ENCODE measurements at places on chromosomes 6 and 20.

DNA sequence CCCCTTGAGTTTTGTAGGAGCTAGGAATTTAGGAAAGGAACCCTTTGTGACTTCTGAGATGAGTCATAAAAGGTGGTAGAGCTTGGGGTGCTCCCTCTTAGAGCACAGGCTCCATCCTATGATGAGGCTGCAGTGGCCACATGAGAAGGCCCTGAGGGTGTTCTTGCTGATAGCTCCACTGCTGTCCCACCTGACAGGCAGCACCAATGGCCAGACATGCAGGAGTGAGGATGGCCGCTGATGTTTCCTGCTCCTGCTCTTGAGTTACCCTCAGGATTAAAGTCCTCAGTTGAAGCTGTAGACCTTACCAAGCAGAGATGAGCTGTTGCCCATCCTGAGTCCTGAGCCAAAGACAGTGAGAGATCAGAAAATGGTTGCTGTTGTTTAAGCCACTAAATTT lies 512.1 kb downstream of the CDH26 start:
- no peak for DNase-seq

DNA sequence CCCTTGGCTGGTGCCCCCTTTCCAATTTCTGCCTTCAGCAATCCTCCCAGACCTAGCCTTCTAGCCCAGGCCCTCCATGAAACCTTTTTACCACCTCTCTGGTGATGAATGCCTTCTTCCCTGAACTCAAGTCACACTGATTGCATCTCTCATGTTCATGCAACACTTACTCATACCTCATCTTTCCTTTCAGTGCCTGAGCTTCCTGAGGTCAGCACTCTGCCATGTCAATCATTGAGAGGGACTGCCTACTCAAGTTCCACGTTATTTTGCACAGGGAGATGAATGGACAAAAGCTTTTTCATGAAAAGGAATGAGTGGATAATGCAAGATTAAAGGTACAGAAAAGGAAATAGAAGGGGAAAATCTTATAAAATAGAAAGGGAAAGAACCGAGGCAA lies 60.1 kb upstream of the PLEKHG1 start:
- no peak for DNase-seq

- DNase-seq, result peak; percentile 42
Measured at GRCh38 chr6:53547166-53547810, 2.4 kb upstream of the GCLC start.

- DNase-seq, result no peak
Measured at GRCh38 chr20:33391722-33392415, 9.4 kb downstream of the CDK5RAP1 start.

DNA sequence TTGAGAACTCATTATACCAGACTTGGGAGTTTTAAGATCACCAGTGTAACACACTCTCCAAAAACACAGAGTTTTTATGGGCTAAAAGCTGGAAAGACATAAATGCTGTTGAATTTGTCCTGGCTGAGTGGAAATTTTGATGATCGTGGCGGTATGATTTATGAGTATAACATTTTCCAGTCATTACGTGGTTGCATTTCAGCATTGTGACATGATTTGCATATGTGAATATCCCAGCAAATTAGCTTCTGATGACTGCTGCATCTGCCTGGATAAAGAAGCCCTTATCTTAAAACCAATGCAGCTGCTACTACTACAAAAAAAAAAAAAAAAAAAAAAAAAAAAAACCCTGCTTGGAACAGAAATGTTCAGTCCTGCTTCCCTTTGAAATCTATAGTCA lies 850.9 kb downstream of the TFAP2A start:
- DNase-seq, result no peak

GRCh38 chr6:96562886-96563285 lies at the start of gene FHL5:
Gene FHL5, plus strand, starts transcription at chr6:96563128. Its CDS starts 40,486 bp downstream, at chr6:96603614.
- no peak for DNase-seq

GRCh38 chr6:147903931-147904330 lies 395.4 kb downstream of the SAMD5 start:
- DNase-seq, result no peak

- no peak for DNase-seq
Measured at GRCh38 chr6:49072146-49072545, 390.9 kb downstream of the MMUT start.

DNA sequence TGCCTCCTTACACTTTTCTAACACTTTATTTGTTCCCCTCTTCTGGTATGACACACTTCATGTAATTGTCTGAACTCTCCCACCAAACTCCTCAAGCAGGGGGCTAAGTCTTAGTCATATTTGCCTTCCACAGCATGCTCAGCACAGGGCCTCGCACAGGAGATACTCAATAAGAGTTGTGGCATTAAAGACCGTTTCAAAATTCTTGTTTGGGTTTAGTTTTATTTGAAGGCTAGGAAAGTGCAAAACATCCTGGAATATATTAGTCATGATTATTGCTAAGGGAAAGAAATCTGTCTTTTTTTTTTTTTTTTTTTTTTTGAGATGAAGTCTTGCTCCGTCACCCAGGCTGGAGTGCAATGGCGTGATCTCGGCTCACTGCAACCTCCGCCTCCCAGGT lies 137.6 kb upstream of the ECI2 start:
- DNase-seq, result no peak

- DNase-seq, result no peak
Measured at GRCh38 chr6:80789912-80790570, 683.6 kb downstream of the BCKDHB start.

- DNase-seq, result no peak
Measured at GRCh38 chr20:12152996-12153395, 235.3 kb downstream of the BTBD3 start.

DNA sequence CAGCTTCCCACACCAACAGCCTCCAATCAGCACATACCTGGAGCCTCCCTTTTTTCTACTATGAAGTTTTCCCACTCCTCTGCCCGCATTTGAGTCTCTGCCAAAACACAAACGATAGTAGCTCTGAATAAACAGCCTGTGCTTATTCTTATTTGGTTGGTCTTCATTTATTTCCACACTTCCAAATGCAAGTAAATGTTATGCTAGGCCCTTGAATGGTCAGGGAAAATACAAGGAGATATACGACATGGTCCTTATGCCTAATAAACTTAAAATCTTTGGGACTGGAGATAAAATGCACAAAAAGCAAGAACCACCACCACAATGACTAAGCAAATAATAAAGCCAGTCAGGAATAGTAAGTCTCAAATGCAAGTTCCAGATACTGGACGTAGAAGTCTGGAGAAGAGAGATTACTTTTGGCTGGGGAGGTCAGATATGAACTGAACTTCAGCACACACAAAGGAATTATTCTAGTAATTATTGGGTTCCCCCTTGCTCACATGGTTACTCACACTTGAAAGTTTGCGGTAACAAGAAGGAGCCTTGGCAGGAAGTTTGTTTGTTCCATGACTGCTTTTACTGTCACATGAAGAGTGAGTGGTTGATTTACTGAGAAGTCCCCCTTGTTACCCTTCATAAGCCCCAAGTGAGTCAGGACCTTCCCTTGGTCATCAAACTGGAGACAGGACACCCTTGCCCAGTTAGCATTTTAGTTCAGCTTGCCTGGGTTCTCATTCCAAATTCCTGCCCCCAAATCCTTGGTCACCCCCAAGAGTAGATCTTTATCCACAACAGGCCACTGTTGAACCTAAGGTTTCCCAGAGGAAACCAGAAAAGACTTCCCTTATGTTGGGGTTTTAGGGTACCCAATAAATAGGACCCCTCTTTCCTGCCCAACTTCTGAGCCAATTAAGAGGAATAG lies 511.2 kb upstream of the JARID2 start:
- no peak for DNase-seq

DNA sequence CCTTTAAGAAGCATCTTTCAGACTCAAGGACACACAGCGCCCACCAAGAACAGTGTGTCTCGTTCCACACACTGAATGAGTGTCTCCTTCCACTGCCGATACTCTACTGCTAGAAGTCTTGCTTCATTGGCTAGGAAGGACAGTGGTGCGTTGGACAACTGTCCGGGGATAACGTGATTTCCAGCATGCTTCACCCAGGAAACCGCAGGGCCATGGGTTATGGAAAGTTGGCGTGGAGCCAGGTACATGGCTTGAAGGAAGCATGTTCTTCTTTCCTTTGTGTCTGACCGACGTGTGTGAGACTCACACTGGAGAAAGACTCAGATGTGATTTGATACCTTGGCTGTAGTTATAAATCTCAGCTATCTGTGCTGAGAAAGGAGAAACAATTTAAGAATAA lies 73.2 kb downstream of the SMOC2 start:
- no peak for DNase-seq

- peak; percentile 86 for DNase-seq
Measured at GRCh38 chr6:149028767-149029405, 282.1 kb downstream of the UST start.

- no peak for DNase-seq
Measured at GRCh38 chr20:59948212-59948611, 8.0 kb downstream of the FAM217B start.

DNA sequence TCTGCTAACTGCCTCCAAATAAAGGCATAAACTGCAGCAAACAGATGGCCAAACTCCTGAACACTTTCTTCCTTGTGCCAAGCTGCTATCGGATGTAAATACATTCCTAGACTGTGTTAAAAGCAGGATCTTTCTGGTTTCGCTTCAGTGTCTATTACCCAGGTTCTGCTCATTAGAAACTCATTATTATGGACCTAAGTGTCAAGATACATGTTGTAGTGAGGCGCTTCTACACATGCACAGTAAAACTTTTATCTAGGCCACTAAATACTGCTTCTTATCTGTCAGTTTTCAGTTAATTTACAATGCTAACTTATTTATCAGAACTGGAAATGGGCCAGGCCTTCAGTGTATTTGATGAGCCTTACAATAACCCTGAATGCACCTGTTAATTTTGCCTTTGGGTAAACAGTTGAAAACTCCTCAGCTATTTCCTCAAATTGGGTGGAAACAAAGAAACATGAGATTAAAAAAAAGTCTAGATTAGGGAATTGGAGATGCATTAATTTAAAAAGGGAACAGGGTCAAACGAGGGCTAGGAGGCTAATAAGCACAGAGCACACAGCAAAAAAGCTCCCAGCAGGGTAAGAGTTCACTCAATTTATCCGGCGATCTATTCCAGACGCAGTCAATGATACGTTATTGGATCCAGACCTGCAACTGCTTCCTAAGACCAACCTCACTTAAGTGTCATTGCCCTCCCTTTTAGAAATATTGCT lies 240.6 kb downstream of the FOXC1 start:
- no peak for DNase-seq

- DNase-seq, result no peak
Measured at GRCh38 chr6:1182722-1183521, 129.0 kb upstream of the FOXQ1 start.

GRCh38 chr20:5090191-5090590 lies 29.6 kb downstream of the PCNA start:
- no peak for DNase-seq

DNA sequence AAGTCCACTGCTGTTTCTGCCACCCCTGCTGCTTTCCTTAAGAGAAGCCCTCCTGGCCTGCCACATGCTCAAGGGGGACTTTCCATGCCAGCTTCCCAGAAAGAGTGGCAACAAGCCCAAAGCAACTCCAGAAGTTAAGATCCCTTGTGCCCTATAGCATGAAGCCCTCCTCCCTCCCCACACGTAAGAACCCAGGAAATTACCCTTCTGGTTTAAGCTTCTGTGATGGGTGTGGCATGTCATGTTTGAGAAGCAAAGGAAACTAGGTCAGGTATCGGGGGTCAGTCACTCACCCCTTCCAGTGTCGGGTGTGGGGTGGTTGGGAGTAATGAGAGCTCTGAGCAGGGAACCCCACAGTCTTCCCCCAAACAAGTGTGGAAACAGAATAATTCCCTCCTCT lies 196.1 kb downstream of the LRFN2 start:
- no peak for DNase-seq

DNA sequence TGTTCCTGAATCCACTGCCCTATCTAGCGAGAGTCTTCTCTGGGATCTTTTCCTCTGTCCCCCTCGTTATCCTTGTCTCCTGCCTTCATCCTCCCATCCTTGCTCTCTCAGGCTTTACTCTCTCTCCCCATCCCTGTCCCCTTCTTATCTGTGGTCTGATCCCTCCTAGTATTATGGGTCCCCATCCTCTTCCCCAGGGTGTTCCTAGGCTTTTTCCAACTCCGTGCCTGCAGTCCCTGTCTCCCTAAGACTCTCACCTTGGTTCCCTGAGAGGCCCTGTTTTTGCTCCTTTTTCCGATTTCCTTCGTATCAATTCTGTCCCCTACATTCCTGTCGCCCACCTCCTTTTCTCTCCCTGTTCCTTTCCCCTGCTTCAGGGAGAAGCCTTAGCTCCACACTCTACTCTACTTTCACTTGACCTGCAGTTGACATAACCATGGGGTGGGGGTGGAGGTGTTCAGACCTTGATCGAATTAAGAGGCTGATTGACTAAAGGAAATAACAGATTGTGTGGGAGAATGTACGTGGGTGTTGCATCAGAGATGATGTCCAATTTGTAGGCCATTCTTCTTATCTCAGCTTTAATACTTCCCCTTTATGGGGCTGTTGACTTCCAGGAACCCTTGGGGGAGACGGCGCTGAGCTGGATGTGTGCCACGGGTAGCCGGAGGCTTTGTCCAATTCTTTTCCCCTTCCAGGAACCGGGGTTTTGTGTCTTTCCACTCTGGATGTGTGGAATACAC lies 905 bp downstream of the PPARD start:
- DNase-seq, result no peak

GRCh38 chr6:112258642-112259336 lies 4.4 kb upstream of the LAMA4 start:
- no peak for DNase-seq

GRCh38 chr6:167485186-167485978 lies 160.5 kb downstream of the TTLL2 start:
- DNase-seq, result no peak

DNA sequence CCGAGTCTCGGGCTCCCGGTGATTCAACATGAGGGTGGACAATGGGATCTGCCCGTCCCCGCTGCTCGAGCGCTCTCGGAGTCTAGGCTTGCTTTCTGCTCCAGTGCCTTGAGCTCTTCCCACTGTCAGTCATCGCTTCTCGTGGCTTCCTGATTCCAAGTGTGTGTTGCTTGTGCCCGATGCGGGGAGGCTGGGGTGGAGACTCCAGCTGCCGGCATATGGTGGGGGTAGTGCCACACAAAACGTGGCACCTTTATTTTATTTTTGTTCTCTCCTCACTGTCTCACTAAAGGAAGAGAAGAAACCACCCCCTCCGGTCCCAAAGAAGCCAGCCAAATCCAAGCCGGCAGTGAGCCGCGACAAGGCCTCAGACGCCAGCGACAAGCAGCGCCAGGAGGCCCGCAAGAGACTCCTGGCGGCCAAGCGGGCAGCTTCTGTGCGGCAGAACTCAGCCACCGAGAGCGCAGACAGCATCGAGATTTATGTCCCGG lies 14.8 kb upstream of the MYL9 start:
- no peak for DNase-seq
